ENCODE measurements at places on chromosomes 7 and 10.

DNA sequence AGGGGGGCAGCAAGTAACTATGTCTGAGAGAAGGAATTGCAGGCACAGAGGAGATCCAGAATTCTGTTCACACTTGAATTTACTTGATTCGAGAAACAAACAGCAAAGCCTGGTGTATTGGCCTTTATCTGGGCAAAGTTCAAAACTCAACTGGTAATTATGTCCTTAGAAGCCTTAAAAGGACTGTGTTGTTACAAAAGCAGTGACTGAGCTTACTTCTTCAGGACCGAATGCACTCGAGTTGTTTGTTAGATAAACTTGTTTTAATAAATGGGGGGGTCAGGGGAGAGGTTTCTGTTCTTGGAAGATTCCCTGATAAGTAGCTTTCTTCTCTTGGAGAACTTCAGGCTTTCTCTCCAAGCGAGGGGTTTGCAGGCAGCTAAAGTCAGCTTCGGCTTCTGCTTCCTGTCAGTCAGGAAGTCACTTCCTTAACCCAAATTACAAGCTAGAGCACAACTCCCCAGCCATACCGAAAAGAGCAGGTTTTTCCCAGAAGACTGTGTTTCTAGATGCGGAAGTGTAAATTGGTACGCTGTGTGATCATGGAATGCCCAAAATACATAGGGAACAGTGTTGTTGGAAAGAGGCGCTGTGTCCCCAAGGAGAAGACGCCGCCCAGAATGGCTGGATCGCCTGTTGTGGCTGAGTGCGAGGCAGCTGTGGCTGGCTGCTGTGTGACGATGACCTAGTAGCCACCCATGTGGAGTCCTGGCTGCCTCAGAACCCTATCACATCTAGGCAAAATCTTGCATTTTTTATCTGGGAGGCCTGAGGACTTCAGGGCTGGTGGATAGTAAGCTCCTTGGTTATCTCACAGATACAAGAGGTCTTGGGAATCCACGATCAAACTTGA is 110.4 kb downstream of the TCF7L2 start:
- no peak for DNase-seq

DNA sequence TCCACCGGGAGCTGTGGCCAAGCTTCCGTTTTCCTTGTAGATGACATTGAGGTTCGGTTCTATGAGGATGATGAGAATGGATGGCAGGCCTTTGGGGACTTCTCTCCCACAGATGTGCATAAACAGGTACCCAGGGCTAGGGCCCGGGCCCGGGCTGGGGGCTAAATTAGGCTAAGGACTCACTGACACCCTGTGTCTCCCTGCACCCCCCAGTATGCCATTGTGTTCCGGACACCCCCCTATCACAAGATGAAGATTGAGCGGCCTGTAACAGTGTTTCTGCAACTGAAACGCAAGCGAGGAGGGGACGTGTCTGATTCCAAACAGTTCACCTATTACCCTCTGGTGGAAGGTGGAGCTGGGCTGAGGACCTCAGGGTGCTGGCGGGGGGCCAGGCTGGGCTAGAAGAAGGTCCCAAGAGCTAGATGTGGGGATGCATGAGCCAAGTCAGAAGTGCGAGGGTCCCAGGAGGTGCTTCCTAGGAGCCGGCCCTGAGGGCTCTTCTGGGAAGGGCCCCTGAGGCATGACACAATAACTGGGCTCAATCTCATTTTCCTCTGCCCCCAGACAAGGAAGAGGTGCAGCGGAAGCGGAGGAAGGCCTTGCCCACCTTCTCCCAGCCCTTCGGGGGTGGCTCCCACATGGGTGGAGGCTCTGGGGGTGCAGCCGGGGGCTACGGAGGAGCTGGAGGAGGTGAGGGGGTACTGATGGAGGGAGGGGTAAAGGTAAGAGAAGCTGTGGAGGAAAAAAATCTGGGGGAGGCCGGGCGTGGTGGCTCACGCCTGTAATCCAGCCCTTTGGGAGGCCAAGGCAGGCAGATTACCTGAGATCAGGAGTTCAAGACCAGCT is 2.9 kb downstream of the NFKB2 start:
- DNase-seq = no peak

DNA sequence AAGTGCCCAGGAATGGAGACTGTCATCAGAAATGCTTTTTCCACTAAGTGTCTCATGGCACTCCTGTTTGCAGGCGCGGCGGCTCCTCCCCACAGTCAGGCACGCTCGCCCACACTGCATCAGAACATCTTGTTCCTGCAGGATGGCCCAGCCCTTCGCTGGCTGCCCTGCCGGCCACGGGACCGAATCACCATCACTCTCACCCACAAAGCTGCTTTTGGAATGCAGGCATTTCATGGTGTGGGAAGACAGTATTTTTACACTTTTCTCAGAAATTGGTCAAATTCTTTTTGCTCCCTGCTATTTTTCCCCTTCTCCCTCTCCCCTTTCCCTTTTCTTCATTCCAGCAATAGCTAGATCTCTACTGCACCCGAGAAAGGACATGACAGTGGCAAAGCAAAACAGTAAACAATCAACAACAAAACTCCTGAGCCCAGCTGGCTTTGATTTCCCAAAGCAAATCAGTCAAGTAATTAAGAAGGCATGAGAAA is 176.1 kb upstream of the TNS3 start:
- peak; percentile 17 for DNase-seq

DNA sequence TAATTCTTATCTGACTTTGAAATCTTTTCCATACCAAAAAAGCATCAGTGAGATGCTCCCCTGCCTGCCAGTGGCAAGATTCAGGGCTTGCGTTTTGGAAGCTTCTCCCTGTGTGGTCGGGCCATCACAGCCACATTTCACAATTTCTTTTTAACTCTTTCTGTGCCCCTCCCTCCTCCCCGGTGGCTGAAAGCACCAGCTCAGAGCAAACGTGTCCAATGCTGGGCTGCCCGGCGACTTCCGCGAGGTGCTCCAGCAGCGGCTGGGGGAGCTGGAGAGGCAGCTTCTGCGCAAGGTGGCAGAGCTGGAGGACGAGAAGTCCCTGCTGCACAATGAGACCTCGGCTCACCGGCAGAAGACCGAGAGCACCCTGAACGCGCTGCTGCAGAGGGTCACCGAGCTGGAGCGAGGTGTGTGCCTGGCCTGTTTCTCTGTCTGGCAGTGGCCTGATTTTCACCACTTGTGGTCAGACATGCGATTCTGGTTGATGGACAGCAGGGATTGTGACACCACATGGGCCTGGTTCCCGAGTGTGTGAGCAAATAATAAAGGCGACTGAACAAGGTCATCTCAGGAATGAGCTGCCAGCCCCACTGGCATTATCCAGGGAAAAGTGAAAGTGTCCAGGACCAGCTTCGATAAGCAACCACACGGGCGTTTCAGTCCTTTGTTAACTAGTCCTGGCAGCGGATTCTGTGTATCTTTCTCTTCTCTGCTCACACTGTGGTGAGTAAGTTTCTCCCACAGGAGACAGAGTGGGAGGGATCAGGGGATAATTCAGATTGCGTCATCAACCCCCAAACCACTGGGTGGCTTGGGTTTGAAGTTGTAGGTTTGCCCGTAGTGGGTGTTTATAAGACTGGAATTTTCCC is 2.6 kb downstream of the NPTX2 start:
- DNase-seq = no peak

DNA sequence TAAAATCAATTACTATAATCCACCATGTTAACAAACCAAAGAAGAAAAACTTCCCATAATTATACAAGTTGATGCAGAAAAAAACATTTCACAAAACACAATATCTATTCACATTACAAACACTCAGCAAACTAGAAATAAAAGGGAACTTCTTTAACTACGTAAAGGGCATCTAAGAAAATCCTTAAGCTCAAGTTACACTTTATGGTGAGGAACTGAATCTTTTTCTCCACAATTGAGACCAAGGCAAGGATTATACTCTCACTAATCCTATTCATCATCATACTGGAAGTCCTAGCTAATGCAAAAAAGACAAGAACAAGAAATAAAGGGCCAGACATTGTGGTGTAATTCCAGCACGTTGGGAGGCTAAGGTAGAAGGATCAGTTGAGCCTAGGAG is 159.9 kb downstream of the ZNF365 start:
- DNase-seq = no peak

DNA sequence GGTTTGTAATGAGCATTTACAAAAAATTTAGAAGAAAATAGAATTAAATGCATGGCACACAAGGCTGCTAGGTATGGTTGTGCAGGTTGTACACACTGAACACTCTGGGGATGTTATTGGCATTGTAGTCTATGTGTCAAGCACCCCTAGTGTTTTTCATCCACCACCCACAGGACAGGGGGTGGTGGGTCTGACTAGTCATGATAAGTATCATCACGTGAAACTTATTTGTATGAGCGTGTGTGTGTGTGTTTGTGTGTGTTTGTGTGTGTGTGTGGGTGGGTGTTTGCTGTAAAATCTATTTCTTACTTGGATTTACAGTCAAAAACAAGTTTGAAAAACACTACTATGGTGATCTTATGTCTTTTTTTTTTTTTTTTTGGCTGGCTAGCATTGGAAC is 66.5 kb downstream of the MAP3K8 start:
- no peak for DNase-seq

GRCh38 chr7:84735011-84735410 is 451.8 kb downstream of the SEMA3D start:
- no peak for DNase-seq

GRCh38 chr10:34647160-34647559 is 167.9 kb downstream of the PARD3 start:
- DNase-seq = no peak

DNA sequence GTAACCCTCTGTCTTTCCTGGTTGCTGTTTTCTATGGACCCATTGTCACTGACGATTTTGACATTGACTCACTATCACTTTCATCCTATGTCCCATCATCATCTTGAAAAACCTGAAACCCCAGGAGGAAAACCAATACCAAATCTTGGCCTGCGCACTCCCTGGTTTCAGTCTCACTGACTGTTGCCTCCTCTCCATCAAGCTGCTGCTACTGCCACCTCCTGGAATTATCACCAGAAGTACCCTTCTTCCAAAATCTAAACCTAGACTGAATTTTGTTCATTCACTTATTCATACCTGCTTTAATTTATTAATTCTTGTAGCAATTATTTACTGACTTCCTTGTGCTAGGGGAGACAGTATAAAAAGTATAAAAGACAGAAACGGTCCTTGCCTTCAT is 44.5 kb upstream of the ACBD5 start:
- DNase-seq = peak; percentile 10

GRCh38 chr7:158710651-158711102 is 6.1 kb upstream of the NCAPG2 start:
- DNase-seq = no peak

DNA sequence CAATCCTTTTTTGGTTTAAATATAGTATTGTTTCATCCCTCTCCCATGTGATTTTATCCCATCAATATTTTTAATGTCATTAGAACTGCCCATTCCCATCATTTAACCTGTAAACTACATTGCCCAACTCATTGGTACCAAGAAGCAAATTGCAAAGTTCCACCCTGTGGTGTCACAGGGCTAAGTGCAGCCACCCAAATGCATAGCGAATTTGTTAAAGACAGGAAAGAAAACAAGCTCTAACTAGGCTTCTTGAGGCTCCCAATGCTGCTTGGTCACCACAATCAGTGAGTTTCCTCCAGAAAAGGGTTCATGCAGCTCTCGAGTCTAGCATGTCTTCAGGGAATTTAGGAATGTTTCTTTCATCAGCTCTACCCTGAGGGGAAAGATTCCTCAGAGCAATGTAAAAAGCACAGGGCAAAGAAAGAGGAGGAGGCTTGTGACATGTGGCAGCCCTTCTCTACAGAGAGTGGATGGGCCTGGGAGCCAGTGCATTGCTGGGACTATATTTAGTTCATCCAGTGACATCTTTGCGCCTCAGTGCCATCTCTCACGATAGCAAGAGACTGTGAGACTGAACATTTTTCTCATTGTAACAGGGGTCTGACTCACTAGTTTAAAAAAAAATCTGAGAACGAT is 58.1 kb downstream of the CAV1 start:
- DNase-seq = no peak

GRCh38 chr7:149316606-149317005 is 54.6 kb downstream of the ZNF783 start:
- no peak for DNase-seq

DNA sequence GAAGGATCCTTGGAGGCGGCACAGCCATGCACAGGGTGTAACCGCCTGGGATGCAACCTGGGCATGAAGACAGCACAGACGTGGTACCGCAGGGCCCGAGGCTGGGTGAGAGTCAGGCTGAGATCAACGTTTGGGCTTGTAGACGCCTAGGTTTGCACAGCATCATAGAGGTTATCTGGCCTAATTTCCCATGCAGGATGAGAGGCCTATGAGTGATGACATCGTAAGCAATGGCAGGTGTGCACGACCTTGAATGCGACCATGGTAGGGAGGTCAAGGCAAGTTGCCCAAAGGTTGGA is 7.5 kb downstream of the CALML3 start:
- DNase-seq = no peak

DNA sequence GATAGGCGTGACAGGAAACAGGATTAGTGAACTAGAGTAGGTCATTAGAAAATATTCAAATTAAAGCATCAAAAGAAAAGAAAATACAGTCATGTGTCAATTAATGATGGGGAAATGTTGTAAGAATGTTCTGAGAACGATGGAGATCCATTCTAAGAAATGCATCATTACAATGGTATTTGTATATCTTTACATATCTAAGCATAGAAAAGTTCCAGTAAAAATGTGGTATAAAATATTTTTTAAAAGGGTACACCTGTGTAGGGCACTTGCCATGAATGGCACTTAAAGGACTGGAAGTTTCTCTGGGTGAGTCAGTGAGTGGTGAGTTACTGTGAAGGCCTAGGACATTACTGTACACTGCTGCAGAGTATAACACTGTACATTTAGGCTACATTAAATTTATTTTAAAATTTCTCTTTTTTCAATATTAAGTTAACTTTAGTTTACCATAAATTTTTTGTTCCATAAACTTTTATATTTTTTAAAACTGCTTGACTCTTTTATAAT is 282.5 kb downstream of the BMPER start:
- no peak for DNase-seq

DNA sequence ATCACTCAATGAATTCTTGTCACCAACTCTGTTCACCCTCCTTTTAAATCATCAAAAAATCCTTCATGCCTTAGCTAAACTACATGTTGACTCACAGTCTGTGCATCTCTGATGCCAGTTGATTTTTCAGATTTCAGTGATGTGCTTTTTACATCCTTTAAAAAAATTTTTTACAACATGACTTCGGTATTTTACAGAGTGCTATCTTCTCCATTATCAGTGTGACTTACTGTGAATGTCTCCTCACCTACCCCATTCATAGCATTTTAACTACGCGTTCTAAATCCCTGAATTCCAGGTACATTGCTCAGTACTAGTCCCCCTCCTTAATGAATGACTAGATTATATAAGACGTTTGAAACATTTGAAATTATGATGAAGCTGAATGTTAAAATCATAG is 98.7 kb downstream of the DNAH11 start:
- no peak for DNase-seq

DNA sequence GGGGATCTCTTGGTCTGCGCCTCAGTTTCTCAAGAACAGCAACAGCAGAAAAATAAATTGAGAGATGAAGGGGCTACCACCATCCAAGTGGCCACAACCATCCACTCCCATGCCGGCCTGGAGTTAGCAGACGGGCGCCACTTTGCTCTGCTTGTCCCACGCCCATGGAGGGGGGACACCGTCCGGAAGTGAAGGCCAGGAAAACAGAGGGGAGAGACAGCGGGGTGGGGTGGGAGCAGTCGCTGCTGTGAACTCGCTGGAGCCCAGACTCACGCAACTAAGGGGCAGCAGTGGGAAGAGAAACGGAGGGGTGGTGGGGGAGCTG is 135.4 kb downstream of the KIF20B start:
- no peak for DNase-seq

- DNase-seq = no peak
These were observed 22.2 kb downstream of the ARHGAP21 start for GRCh38 chr10:24701447-24701846.

Measured in kidney tubule cell (primary cell).